Activated CD4-positive, CD25-positive, alpha-beta regulatory T cell (primary cell): ENCODE measurements at places on chromosomes 6 and 20.

- DNase-seq: no peak
These were observed 16.8 kb upstream of the ARMC12 start for GRCh38 chr6:35719830-35720733.

DNA sequence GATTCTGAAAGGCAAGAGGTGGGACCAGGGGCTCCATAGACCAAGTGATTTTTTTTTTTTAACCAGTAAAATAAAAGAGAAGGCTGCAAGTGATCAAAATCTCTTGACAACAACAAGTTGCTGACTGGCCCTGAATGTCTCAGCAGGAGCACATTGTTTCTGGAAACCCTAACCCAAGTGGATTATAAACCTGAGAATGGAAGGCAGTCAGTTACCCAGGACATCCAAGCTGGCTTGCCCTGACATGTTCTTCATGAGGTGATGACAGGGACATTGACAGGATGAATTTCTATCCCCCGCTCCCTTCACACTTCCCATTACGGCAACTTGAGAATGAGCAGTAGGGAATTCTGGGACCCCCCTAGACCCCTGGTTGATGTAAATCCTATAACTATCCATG is 49.6 kb upstream of the RIPOR2 start:
- DNase-seq: no peak

- no peak for DNase-seq
These were observed 92.1 kb downstream of the POPDC3 start for GRCh38 chr6:105087571-105088211.

GRCh38 chr6:169970306-169970988 is 219.0 kb downstream of the ERMARD start:
- DNase-seq: no peak

DNA sequence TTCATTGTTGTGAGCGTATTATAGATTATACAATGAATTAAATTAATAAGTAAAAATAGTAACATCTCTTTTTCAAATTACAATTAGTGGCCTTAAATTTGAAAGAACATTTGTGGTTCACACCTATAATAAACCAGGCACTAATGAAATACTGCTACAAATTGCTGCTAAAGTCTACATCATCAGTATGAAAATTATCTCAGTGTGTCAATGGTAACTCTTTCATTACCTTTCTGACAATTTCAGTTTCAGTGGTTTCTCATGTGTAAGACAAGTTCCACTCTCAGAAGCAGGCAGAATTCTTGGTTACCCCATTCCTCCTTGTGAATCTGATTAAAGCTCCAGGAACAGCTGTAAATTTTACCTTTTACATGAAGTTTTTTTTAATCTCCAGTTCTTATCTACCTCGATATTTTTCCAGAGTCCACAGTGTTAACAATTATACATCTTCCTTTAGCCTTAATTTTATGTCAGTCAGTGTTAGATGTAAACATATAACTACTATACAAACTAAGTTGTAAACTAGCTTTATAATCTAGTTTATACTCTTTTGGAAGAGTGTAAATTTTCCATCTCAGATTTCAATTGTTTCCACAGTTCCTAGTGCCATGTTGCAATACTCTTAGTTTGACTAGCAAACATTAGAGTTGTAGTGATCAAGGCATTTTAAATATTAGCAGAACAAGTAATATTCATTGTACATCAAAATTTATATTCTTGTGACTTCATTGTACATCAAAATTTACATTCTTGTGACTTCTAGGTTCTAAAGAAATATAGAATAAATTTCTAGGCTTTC is 1038.4 kb downstream of the EPHA7 start:
- DNase-seq: no peak

- no peak for DNase-seq
These were observed 125.1 kb upstream of the COL21A1 start for GRCh38 chr6:56372406-56372995.

- no peak for DNase-seq
These were observed 35.8 kb upstream of the RNF217 start for GRCh38 chr6:124926435-124926834.

- DNase-seq: no peak
These were observed 53.0 kb downstream of the TNFAIP3 start for GRCh38 chr6:137919837-137920730.

DNA sequence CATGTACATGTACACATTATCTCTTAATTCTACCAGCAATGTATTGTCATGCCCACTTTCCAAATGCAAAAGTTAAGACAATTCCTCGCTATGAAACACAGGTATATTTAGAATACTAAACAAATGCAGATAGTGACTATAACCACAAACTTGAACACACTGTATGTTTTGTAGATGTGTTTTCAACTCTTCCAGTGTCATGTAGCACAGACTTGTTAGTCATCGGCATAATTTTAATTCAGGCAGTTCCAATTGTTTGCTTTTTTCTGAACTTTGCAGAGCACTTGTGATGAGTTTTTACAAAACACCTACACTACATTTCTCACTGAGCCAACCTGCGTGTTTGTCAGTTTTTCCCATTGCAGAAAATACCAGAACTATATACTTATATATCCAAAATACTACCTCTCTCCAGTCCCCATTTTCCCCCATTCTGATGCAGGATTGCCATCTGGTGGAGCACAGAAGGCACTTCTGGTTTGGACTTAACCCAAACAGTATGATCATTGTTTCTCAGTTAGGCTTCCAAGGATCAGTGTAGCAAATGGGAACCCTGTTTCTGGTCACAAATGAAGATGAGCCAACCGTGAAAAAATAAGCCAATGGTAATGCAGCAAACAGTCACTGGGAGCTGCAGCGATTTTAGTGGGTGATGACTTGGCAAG is 143.4 kb downstream of the ADGRB3 start:
- no peak for DNase-seq

GRCh38 chr6:35071347-35071994 is 69.7 kb downstream of the TCP11 start:
- no peak for DNase-seq

- no peak for DNase-seq
These were observed 86.8 kb downstream of the CDK19 start for GRCh38 chr6:110728501-110728900.

DNA sequence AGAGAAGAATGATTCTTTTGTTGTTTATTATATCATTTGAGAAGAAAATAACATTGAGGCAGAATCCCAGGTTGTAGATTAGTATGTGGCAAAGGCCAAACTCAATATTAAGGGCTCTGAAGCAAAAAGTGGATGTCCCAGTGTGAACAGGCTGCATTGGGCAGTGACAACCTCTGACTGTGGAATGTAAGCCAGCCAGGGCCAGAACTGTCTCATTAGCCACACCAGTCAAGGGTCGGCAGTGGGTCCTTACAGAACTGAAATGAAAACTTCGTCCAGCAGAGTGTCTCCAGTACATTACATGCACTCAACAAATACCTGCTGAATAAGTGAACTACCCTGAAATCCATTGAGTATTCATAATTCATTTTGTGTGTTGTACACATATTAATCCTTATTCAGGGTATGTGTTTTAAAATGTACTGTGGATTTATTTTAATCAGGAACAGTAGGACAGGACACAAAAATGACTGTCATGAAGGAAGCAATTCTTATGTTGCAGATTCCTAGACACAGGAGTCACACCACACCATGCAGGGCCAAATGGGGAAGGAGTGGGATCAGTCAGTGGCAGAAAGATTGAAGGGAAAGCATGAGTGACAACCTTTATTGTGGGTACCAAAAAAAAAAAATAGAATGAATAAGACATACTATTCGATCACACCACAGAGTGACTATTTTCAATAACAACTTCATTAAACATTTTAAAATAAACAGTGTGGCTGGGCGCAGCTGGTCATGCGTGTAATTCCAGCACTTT is 64.9 kb upstream of the UTRN start:
- no peak for DNase-seq

DNA sequence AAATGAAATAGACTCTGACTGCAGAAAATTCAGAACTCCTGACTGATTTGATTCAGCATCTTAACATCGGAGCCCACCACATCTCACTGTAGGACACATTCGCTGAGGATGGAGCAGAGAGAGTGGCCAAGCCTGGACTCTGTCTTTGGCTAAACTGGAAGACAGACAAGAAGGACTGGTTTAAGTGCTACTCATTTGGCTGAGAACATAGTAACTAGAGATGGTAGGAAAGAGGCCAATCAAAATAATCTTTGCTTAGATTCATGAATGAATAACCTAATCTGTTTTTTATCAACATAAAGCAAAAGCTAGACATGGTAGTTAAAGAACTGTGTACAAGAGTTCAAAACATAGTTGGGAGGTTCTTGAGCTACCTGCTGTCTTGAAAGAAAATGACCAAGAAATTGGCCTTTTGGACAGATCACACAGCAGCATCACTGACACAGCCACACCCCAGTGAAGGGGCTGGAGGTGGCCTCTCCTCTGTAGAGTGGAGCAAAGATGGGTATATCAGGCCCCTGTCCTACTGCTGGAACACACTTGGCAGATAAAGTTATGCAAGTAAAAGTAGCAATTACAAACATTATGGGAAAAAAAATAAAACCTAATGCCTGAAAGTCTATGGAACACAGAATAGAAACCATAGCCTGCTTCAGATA is 87.1 kb upstream of the NT5E start:
- no peak for DNase-seq
